Stimulated activated CD4-positive, alpha-beta T cell treated with anti-CD3 and anti-CD28 coated beads, Interleukin-12 subunit alpha, Interleukin-12 subunit beta, amount 100 ng/mL, for 24 hours (primary cell): ENCODE measurements at places on chromosomes 2 and 18.
A peak's percentile ranks its signal among the peaks of the same experiment; 100 is the strongest.

GRCh38 chr2:236293241-236293810 lies 29.1 kb upstream of the ASB18 start:
- no peak for DNase-seq

- DNase-seq: no peak
Observed at GRCh38 chr2:27854229-27854862, 35.8 kb downstream of the RBKS start.

- peak; percentile 67 for DNase-seq
Observed at GRCh38 chr18:79405019-79405780, 9.5 kb downstream of the NFATC1 start.

DNA sequence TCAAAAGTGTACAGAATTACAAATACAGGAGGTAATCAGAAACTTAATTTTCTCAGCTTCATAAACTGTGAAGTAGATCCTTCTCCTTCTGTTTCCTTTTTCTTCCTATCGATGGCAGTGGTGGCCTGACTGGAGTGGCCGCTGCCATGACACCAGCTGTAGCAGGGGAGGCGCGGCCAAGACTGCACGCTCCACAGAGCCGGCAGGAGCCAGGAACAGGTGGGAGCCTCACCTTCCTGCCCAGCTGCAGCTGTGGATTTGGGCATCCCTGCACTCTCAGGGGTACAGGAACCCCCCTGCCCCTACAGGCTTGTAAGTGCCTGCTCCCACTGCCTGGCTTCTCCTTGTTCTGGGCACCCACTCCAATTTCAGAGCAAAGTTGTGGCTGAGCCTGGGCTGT lies 76.1 kb downstream of the EPB41L3 start:
- no peak for DNase-seq

DNA sequence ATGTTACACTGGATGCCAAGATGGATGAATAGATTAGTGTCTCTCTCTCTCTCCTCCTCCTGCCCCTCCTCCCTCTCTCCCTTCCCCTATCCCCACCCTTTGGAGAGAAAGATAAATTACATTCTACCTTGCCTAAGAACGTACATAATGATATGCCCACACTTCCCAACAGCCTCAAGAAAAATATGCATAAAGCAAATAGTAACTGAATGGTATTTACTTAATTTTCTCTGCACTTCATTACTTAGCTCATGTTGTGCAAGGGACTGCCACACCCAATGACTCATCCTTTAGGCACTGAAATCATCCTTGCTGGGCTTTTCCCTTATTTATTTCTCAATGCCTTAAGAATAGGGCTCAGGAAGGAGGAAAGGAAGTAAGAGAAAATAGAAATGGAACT lies 137.3 kb upstream of the PID1 start:
- no peak for DNase-seq

DNA sequence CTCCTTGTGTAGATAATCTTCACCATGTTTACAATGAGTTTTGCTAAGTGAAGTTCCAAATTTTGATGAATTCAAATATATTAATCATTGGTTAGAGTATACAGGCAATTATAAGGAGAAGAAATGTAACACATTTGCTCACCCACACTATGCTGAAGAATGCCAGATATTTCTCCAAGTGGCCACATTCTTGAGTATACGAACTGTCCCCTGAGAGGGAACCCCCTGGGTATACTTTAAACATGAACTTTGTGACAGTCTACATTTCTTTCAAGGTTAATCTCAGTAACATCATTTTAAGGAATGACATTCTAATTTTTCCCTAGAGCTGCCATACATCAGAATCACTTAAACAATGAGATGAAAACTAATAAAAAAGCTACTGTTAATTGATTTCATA lies 39.8 kb upstream of the CDKL4 start:
- DNase-seq: no peak
